Pulmonary artery endothelial cell (primary cell): ENCODE measurements at places on chromosomes 6 and 20. TPM values are rescaled to one million over a fixed set of nuclear protein-coding genes. Genes with fewer than 3 reads are reported as not detected.

Gene RFX6
- not detected in 2 replicates for total RNA-seq

Gene CNR1
- total RNA-seq = 2.6 TPM in 1 of 2 replicates, not detected in the other

- DNase-seq = no peak
Measured at GRCh38 chr6:137016356-137016755, 28.4 kb downstream of the IL20RA start.

- DNase-seq = no peak
Measured at GRCh38 chr6:82980086-82980485, 85.6 kb downstream of the UBE3D start.

GRCh38 chr20:23371496-23371895 lies 9.5 kb downstream of the GZF1 start:
- DNase-seq = no peak

DNA sequence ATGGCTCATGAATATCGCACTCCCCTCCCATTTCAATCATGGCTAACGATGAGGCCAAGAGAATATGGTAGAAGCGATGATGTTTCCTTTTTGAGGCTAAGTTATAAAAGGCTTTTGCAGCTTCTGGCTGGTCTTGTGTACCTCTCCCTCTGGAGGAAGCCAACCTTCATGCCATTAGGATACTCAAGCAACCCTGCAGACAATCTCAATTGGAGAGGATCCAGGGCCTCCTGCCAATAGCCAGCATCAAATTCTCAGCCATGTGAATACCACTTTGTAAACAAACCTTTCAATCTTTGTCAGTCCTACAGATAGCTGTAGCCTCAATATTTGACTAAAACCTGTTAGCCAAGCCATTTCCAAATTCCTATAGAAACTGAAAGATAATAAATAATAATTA lies 738.4 kb downstream of the KIF16B start:
- DNase-seq = no peak

DNA sequence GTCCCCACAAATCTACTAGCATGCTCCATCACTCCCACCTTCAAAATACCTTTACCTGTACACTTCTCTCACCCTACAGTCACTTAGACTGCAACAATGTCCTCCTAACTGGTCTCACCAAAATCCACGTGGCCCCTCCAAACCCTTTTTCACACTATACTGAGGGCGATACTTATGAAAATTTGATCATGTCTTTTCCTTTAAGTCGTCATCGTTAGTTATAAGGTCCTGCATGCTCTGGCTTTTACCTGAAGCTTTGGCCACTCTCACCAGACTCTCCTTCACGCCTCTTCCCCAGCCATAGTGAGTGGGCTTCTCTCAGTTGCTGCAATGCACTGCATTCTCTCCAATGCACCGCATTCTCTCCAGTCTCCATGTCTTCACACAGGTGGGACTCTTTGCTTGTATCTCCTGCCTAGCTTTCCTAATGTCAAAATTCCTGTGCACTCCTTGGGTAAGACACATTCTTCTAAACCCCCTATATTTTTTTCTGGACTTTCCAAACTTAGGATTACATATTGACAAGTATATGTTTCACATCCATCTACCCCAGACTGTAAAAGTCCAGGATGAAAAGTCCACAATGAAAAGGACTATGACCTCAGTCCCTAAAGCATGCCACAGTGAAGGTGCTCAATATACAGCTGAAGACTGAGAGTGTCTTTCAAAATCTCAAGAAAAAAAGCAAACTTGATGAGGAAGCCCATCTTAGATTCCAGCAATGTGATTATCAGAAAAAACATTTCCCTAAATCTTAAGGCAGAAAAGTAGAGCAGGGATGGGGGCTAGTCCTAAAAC lies 24.7 kb downstream of the PTPRK start:
- DNase-seq = no peak
